Naive thymus-derived CD8-positive, alpha-beta T cell (primary cell): ENCODE measurements at places on chromosomes 12 and 14. TPM values are rescaled to one million over a fixed set of nuclear protein-coding genes. Genes with fewer than 3 reads are reported as not detected.

The CLMN gene
- polyA plus RNA-seq, result 0.32 TPM

The SETD1B gene
- polyA plus RNA-seq, result 3.7 TPM

The KRT74 gene
- polyA plus RNA-seq, result not detected

The FAM181A gene
- not detected for polyA plus RNA-seq

The MYF5 gene
- not detected for polyA plus RNA-seq

DNA sequence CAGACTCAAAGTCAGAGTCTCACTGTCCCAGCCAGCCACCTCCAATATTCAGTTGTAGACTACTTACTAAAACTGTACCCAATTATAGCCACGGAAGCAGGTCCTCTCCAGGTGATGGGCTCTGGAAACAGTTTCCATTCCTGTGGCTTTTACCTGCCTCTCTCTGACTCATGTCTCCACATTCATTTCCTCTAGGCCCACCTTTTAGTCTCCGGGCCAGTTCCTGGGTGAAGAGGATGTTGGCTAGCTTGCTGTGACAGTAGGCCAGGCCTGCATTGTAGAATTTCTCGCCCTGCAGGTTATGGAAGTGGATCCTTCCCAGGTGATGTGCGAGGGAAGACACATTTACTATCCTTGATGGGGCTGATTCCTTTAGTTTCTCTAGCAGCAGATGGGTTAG lies 5.6 kb downstream of the RDH11 start:
- no peak for DNase-seq
- peaks cover 5% of the 10 kb centered on the region for H3K36me3 ChIP-seq
- H3K27me3 ChIP-seq, result no peaks in the 10 kb centered on the region

DNA sequence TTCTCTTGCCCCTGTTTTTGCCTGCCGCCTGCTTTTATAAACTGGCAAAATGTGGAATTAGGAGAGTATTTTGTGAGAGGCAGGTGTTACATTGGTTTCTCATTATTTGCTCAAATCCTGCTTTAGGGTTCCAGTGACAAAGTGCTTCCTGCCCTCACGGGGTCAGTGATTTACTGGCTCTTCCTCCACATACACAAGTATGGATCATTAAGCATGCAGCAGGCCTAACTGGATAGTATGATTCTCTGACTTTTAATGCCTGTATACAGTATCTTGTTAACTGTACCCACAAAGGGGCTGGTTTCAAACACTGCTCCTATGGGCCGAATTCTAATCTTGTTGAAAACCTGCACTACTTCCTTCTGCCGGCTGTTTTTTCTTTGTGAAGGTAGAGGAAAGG lies 63.2 kb downstream of the PTCSC3 start:
- no peak for DNase-seq
- H3K36me3 ChIP-seq, result no peaks in the 10 kb centered on the region
- H3K4me3 ChIP-seq, result no peak overlapping the region
- H3K27ac ChIP-seq, result no peak overlapping the region
- no peaks in the 10 kb centered on the region for H3K4me1 ChIP-seq
- H3K27me3 ChIP-seq, result peaks cover 40% of the 10 kb centered on the region

GRCh38 chr14:77157740-77158139 lies 16.1 kb upstream of the ZDHHC22 start:
- H3K36me3 ChIP-seq, result no peaks in the 10 kb centered on the region
- H3K4me1 ChIP-seq, result no peaks in the 10 kb centered on the region

DNA sequence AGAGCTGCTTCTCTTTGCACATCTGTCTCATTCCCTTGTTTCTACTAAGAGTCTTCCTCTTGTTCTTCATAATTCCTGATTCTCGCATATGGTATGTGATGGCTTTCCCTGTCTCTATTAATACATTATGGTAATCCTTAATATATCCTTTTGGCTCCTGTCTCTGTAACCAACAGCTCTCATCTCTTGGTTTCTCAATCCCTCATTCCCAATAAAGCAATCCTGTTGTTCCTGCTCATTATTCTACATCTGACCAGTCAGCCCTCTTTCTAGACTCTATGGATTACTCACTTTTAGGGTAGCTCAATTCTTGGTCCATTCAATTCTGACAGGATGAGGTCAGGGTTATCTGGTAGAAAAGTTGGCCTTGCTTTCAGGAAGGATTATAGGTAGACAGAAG lies 349.9 kb downstream of the LRIG3 start:
- H3K4me1 ChIP-seq, result no peaks in the 10 kb centered on the region
- no peak overlapping the region for H3K4me3 ChIP-seq
- H3K27me3 ChIP-seq, result no peaks in the 10 kb centered on the region
- no peak overlapping the region for H3K27ac ChIP-seq

- H3K4me3 ChIP-seq, result no peak overlapping the region
- no peaks in the 10 kb centered on the region for H3K4me1 ChIP-seq
- H3K27ac ChIP-seq, result no peak overlapping the region
These were observed 65.1 kb upstream of the TBX3 start for GRCh38 chr12:114749065-114749464.
